Naive thymus-derived CD4-positive, alpha-beta T cell (primary cell): ENCODE measurements at places on chromosomes 7 and 10.

DNA sequence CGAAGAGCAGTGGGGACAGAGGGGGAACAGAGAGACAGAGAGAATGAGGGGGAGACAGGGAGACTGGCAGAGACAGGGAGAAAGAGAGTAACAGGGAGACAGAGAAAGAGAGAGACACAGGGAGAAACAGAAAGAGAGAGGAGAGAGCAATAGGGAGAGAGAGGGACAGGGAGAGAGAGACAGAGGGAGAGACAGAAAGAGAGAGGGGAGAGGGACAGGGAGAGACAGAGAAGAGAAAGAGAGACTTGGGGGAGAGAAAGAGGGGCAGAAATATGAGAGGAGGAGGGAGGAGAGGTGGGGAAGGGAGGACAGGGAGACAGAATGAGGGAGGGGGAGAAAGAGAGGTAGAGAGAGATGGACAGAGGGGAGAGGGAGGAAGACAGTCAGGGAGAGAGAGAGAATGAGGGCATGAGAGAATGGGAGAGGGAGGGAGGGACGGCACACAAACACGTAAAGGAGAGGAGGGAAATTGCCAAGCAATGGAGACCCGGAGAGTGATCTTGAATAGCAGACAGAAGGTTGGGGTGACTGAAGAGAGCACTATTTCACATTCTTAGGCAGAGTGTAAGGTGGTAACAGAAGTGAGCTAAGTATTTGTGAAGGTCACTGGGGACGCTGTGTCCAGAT lies 33.3 kb upstream of the KCNMA1 start:
- no peak for DNase-seq

DNA sequence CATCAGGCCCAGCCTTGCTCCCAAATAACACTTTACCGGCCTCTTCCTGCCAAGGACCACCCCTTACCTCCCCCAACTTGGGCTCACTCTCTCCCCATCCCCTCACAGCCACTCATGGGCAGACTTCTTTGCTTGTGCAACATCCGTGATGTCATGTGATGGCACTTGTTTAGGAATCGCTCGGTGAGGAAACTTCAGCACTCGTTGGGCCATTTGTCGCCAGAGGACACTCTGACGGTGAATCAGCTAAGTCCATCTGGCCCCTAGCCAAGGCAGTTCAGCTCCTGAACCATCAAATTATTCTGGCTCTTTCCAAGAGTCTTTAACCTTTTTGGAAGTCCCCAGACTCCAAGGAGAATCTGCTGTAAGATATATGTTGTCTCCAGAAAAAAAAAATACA lies 19.2 kb downstream of the BTBD16 start:
- DNase-seq, result no peak

DNA sequence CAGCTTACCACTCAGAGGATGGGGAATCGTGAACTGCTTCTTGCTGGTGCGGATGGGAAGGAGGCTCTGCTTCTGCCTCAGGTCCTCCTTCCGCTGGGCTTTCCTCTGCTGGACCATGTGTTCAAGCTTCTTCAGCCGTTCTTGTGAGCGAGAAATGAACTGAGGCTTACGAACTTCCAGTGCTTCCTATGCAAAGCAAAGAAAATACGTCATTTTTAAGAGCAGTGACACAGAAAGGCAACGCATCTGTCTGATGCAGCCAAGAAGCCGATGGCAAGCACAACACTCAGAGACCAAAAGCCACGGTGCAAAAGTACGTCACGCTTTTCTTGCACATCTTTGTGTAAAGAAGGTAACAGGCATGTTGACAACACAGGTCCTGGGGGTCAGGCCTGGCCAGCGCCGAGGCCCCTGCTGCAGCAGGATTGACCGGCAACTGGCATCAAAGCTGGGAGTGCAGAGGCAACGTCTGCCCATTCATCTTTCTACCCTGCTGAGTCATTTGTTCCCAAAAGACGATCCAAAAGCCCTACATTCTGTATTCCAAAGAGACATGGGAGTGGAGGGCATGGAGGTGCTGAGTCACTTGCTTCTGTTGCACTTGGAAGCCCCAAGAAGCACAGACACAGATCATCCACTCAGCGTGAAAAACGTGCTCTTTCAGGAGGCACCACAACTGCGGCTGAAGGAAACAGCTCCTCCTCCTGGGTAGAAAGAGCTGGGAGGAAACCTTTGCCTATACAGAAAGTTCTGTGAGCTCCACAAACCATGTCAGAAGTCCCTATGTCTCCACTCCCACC lies 71.0 kb upstream of the ADAM12 start:
- DNase-seq, result no peak

DNA sequence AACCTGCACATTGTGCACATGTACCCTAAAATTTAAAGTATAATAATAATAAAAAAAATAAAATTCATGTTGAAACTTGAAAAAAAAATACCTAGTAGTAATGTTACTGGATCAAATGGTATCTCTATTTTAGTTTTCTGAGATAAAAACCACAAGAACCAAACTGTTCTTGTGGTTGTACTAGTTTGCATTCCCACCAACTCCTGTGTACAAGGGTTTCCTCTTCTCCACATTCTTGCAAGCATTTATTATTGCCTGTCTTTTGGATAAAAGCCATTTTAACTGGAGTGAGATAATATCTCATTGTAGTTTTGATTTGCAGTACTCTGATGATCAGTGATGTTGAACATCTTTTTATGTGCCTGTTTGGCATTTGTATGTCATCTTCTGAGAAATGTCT lies 177.7 kb downstream of the KIF20B start:
- DNase-seq, result no peak

DNA sequence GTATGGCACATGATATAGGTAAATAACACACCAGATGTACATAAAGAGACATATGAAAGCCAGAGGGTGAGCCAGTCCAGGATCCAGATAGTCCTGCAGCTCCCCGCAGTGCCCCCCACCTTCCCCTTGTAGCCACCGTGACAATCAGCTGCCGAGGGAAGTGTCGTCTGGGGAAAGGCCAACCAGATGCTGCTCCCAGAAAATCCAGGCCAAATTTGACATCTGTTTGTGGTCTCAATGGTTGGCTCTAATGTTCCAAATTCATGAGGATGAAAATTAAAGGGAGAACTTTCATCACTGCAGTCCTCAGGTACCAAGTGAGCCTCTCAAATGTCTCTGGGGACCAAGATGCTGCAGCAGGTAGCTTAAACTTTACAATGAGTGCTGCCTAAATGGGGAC lies 210.3 kb downstream of the PTEN start:
- DNase-seq, result no peak

DNA sequence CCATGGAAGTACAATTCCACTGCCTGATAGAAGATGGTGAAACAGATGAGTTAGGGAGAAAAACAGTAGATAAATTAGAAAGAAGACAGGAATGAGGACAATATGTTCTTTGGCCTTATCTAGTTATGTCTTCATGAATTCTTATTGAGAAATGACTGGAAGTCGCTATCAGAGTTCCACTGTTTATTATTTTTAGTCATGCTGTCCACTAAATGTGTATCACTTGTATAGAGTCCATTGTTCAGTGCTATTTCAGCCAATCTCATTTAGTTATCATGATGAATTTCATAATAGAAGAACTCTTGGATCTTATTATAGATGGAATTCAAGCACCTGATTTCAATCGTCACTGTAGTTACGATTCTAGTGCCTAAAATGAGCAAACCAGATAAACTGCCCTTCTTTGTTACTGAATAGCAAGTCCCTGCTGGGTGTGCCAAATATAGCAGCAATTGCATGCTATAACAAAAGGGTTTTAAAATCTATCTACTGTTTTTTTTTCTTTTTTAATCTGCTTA lies 177.7 kb upstream of the COL1A2 start:
- no peak for DNase-seq

- DNase-seq, result no peak
Observed at GRCh38 chr7:11768263-11768662, 63.7 kb downstream of the THSD7A start.

DNA sequence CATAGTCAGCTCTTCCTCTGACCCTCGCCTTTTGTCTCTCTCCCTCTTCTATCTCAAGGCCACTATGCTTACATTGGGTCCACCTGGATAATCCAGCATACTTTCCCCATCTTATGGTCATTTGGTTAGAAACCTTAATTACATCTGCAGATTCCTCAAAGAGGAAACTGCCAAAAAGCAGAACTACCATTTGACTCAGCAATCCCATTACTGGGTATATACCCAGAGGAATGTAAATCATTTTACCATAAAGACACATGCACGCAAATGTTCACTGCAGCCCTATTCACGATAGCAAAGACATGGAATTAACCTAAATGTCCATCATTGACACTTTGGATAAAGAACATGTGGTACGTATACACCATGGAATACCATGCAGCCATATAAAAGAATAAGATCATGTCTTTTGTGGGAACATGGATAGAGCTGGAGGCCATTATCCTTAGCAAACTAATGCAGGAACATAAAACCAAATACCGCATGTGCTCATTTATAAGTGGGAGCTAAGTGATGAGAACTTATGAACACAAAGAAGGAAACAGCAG lies 114.8 kb upstream of the NPY start:
- DNase-seq, result no peak

GRCh38 chr7:81937091-81937490 lies 167.2 kb upstream of the HGF start:
- DNase-seq, result no peak

DNA sequence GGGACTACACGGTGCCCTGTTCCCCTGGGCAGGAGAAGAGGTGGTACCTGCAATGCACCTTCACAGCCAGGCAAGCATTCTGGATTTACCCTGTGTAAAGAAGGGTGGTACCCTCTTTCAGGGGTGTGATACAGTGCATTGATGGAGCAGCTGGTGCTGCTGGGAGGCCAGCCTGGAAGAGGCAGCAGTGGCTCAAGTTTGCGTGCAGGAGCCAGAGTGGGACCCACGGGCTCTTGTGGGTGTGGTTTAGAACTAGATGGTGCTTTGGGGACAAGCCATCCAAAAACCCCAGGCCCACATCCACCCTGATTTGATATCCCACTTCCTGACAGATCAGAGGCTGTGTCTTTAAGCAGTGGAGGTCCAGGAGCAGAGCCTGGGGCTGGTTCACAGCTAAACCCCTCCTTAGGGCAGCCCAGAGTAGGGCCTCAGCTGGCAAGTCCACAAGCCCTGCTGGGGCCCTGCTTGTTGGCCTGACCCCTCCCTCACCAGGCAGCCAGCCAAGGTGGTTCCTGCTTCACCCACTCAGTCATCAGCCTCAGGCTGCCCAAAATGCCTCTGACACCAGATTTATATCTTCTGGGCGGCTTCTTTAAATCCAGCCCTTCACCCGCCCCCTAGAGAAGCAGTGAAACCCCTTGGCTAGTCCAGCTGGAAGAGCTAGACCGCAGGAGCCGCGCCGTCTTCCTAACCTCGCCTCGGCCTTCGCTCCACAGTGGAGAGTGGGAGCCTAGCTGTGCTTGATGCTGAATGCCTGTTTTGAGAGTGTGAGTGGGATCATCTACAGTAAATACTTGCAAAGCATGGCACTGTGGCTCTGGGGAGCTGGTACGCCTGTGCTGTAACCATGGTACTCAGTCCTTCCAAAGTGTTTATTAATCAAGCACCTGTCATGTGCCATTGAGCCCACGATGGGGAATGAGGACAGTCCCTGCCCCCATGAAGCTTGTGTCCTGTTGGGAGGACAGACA lies 1.4 kb upstream of the ASIC3 start:
- DNase-seq, result no peak

- DNase-seq, result no peak
Observed at GRCh38 chr7:85426487-85426960, 239.7 kb upstream of the SEMA3D start.

GRCh38 chr7:30286749-30287148 lies 2.4 kb downstream of the ZNRF2 start:
- DNase-seq, result no peak

DNA sequence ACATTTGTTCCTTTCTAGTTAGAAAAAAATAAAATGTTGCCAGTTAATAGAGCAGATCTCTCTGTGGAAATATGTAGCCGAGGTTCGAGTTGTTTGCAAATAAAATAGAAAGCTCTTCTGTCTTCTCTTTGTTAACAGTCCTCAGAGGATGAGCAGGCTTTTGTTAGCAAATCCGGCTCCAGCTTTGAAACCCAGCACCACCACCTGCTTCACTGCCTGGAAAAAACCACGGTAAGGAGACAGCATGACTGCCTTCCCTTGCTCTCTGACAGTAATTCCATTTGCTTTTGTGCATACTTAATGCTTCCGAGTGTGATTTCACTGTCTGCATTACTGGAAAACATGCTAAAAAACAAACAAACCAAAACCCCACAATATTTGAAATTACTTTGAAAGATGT lies 115.6 kb downstream of the TSPAN12 start:
- DNase-seq, result no peak

DNA sequence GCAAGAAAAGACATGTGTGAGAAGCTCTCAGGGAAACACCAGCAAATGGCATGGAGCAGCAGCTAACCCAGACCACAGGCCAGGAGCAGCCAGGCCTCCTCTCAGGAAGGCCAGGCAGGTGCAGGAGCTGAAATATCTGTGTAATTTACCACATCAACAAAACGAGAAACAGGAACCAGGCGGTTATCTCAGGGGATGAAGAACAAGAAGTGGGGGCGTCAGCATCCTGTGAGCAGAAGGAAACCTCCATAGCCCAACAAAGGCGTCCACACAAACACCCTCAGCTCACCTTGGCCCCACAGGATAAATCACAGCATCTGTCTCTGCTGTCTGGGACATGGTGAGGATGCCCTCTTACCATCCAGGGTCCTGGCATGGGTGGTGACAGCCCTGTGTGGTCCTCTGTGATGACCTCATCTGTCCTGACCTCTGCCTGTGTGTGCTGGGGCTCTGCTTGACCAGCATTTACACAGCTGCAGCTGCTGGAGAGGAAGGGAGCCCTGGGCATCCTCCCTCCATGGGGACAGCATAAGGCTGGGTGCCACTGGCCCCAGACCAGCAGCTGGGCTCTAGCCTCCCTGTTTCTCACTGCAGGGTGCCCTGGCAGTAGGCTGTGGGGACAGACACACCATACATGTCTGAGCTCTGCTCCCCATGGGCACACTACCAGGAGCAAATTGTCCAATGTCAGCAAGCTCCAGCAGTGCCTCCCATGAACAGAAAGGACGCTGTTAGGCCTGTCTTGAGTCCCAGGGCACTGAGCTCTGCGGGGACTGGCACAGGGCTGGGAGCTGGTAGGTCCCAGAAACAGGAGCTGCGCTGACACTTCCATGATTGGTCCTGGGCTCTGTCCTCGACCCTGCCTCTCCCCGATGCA lies 34.6 kb downstream of the ANXA8 start:
- DNase-seq, result no peak

- DNase-seq, result peak; percentile 32
Observed at GRCh38 chr10:16995867-16996529, 133.6 kb downstream of the CUBN start.

- DNase-seq, result no peak
Observed at GRCh38 chr7:101436857-101437576, 74.3 kb downstream of the COL26A1 start.

- DNase-seq, result no peak
Observed at GRCh38 chr7:157466867-157467261, 130.1 kb downstream of the DNAJB6 start.
